Hypothalamus (tissue), 51 donors: ENCODE measurements at places on chromosomes 12 and 14.
A peak's percentile ranks its signal among the peaks of the same experiment; 100 is the strongest.

DNA sequence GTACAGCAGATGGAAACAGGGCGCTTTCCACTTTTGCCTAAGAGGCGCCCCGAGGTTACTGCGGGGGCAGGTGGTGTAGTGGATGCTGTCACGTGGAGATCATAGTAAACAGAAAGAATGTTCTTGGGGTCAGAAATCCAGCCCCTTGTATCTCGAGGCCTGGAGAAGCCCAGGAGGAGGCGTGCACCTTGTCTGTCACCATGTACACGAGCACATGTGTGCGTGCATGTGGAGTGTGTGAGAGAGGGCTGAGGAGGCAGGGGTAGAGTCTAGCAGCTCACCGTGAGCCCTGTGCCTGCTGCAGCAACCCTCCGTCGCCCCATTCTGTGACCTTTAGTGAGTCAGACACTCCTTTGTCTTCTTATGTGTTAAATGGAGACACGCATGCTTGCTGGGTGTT, 59.0 kb downstream of the CACNA1C start:
- DNase-seq: no peak

GRCh38 chr12:54654926-54655325, 6.8 kb upstream of the DCD start:
- no peak for DNase-seq

DNA sequence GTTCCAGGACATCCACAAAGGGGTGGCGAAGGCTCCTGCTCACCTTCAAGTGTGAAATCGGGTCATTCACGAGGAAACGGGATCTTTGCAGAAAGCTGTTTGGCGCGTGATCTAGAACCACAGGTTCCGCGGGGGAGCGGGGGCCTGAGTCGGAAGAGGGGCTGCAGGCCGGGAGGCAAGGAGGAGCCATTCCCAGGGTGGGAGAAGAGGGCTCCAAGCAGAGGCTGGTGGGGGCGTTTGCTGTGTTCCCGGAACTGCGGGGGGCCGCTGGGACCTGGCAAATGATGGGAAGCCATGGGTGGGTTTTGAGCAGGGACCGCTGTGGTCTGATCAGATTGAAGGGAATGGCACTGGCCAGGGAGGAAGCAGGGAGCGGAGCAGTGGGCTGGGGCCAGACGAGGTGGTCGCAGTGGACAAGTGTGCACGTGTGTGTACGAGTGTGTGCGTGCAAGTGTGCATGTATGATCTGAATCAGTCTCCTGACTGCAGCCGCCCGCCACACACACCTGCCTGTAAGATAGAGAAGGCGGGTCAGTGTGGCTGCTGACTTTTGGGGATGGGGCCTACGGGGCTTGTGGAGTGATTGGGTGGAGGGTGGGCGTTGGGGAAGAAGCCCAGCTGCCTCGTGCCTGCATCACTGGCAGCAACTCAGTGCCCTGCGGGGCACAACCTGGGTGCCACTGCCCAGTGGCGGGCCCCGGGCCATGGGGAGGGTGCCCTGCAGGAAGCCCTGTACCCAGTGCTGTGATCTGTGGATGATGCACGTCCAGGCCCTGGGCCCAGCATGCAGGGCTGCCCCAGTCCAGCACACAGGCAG, 141.9 kb downstream of the KIF26A start:
- no peak for DNase-seq

GRCh38 chr14:101628471-101628966, 67.2 kb downstream of the DIO3 start:
- DNase-seq: peak; percentile 58

- no peak for DNase-seq
These were observed 12.6 kb downstream of the SLC8B1 start for GRCh38 chr12:113322343-113322742.

DNA sequence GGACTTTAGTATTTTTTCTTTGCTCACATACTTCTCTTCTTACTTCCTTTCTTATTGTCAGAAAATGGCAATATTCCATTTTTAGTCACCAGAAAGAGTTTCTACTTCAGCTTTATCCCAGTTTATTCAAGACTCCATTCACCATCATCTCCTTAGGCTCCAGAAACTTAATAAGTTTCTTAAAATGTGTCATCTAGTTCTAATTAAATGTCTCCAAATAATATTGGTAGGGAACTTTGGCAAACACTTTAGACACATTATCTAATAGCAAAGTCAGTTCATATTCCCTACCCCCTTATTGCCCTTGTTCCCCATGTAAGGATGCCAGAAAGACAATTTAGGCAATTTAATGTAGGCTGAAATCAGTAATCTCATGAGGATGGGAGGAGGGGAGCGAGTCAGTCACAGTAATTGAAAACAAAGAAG, 15.1 kb downstream of the EPYC start:
- no peak for DNase-seq

DNA sequence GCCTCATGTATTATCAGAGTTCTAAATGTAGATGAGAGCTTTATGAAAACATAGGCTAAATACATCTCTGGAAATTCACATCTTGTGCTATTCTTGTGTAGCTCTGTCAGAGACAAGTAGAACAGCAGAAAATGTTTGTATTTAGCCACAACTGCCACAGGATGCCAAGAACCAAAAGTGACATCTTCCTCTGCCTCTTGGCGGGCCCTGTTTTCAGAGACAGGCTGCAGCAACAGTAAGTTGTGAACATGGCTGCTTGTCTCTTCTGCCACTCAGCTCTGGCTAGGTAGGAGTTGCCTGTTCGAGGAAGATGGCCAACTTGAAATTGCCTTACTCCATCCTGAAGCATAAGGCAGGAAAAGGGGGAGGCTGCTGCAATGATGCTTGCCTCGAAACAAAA, 30.4 kb downstream of the SETD3 start:
- no peak for DNase-seq

DNA sequence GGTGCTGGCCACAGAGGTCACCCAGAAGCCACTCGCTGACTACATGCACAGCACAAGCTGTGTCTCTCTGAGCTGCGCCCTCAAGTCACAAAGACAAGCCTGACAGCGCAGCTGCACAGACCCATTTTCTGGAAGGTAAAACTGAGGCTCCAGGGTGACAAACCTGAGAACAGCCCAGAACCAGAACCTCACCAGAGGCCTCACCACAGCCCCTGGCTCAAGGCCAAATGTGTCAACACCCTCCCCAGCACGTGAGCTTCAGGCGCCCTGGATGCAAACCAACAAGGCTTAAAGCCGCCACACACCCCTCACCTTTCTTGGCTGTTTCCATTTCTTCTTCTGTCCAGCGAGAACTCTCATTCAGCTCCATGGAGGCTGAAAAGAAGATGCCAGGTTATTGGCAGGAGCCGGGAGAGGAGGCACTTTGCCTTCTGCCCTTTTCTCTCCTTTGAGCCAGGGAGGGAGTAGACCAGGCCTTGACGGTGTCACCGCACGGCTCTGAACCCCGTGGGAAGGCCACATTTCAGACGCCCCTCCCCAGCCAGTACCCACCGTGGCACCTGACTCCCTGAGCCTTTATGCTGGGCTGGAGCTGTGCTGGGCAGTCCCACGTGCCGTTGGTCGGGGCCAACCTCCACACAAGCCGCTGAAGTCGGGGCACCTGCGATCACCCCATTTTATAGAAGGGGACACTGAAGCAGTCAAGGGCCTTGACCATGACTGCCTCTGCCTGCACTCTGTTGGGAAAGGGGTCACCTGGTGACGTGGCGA, 103.1 kb downstream of the RFLNA start:
- no peak for DNase-seq

DNA sequence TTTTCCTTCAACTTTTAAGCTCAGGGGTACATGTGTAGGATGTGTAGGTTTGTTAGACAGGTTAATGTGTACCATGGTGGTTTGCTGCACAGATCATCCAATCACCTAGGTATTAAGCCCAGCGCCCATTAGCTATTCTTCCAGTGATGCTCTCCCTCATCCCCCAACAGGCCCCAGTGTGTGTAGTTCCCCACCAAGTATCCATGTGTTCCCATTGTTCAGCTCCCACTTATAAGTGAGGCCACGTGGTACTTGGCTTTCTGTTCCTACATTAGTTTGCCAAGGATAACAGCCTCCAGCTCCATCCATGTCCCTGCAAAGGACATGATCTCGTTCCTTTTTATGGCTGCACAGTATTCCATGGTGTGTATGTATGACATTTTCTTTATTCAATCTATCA, 48.6 kb upstream of the YARS2 start:
- no peak for DNase-seq

DNA sequence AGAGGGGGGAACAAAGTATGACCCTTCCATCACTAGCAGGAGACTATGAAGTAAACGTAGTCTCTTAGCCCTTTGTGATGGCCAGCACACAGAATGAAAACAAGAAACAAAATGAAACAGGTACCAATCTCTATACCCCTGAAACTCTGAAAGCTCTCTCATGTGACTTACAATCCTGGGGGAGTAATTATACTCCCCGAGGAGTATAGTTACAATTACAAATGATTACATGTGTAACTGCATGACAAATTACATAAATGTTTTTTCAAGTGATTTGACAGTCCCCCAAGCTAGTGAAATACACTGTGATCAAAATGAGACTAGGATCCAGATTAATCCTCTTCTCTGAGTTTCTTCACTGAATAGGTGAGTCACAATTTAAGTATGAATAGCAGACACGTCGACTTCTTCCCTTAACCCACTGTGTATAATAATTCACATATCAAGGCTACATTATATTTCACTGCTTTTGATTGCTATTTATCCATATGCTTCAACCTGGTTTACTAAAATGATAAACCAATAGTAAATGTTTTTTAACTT, 74.0 kb downstream of the SPTSSA start:
- DNase-seq: no peak

DNA sequence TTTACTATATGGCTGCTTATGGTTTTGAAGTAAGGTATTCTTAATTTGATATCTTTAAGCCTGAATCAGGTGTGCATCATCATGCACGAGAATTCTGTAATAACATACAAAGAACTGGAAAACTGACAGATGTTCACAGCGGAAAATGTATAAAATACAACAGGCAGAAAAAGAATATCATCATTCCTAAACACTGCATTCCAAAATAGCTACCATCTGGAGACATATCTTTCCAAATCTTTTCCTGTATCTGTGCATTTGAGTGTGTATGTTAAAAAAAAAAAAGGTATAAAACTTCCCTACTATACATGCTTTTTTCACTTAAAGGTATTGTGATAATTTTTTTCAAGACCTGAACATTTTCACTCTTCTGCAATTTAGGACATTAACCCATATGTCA, 13.7 kb downstream of the PTPRO start:
- no peak for DNase-seq

- DNase-seq: no peak
These were observed 380.4 kb upstream of the DDHD1 start for GRCh38 chr14:53533384-53533970.

DNA sequence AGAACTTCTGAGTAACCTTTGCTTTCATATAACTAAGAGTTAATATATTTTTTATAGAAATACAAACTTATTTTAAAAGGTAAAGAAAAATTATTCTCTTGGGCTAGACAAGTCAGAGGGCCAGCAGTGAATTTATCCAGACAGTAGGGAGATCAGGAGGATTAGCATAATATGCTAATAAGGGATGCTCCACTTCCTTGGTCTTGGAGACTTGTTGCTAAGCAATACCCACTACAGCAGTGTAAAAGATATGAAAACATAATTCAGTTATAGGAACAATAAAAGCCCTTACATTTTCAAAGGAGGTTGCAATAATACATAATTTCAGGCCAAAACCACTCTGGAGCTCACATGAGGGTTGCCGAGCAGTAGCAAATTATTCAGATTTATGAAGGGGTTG, 615.6 kb downstream of the KCNH5 start:
- DNase-seq: no peak
